ENCODE measurements at places on chromosomes 12 and 14.

GRCh38 chr14:102097441-102098135 lies 10.7 kb upstream of the HSP90AA1 start:
- DNase-seq: no peak

DNA sequence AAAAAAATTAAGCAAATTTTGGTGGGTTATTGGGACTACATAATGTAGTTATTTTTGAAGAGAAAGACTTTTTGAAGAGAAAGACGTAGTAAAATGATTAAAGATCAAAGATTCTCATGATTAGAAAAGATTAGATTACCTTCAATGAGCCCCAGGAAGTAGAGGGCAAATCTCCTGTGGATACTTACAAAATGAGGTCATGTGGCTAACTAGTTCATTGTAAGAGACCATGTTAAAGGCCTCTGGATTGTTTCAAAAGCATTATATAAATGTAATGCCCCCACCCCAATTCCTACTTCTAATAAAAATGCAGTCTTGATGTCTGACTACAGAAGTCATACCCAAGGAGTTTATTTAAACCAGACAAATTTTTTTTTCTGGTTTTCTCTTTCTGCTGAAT lies 93.3 kb downstream of the ERGIC2 start:
- no peak for DNase-seq

DNA sequence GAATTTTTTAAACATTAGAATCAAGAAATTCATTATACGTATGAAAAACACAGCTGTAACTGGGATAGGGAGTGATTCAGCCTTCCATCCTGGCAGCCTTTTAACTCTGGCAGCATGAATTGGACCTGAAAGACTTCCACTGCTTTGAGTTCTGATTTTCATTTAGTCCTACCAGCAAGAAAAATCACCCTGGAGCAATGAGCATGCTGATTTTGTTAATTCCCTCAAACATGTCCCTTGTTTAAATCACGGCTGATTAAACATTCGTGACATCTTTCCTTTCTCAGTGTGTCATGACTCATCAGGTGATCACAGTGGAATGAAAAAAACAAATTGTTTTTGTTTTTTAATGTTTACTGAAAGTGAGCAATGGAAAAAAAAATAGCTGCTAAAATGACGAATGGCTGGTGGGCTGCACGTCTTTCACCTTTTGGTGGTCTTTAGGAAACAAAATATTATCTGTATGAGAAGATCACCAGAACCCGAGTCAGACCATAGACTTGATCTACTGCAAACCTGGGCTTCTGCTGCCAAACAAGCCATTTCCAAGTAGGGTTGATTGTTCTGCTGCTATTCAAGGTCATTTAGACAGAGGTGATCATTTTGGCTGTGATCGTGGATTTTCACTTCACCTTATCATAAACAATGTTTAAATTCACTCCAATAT lies 67.0 kb upstream of the CAND1 start:
- DNase-seq: no peak

GRCh38 chr12:64701283-64701682 lies 57.9 kb downstream of the GNS start:
- no peak for DNase-seq

DNA sequence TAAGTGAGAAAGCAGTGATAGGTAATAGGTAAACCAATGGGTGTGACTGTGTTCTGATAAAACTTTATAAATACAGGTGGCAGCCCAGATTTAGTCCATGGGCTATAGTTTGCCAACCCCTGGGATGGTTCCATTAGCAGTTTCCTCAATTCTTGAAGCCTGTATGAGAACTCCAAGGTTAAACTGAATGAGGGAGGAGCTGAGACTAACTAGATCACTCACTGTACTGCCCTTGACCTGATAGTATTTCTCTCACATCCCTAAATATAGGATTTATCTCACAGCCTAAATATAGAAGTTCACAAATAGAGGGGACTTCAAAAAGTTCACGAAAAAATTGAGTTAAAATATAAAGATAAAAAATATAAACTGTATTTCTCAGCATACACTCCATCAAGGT lies 439.6 kb upstream of the CCDC196 start:
- no peak for DNase-seq

- no peak for DNase-seq
Measured at GRCh38 chr14:51207621-51208020, 32.4 kb upstream of the TMX1 start.

DNA sequence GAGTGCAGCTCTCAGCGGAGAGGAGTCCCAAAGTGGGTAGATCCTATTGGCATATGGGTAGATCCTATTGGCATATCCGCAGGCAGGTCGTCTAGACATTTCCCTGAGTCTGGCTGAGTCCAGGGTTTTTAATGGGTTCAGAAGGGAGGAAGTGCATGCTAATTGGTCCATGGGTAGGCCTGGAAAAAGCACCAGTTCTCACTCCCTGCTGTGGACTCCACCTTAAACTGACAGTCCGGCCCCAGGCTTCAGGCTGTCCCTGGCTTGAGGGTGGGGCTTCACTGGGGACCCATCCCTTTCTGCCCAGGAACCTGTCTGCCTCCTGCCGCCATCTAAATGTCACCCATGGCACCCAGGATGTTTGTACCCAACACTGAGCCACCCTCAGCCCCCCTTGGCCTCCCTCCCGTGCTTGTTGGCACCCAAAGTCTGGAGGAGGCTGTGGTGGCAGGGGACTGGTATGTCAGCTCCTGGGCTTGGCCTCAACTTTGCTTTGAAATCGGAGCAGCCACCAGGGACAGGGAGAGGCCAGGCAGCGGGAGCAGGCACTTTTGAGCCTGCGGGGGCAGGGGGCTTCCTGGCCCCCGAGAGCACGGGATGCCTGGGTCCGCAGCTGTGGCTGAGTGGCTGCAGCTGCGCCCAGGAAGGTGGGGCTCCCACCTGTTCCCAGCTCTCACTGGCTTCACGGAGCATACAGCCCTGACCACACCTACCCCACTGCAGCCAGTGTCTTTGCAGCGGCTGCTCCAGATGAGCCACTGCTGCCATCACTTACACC lies 29.6 kb upstream of the YAF2 start:
- no peak for DNase-seq

GRCh38 chr12:2813214-2814185 lies 1.0 kb downstream of the ITFG2 start:
- peak; percentile 27 for DNase-seq

DNA sequence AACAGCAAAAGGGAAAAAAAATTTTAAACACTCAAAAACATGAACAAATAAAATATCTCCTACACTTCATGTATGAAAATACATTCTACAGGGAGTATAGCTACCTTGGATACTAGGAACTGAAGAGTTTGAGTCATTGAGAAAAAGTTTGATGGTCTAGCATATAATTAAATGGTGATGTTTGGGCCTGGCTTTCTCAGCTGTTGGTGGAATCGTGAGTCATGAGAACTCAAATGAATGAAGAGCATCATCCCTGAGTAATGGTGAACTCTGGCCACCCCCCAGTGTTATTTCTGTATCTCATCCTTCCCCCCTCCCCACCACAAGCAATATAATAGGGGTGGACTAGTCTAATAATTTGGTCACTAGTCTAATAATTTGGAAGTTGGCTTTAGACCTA lies 6.7 kb upstream of the SLC6A15 start:
- no peak for DNase-seq

DNA sequence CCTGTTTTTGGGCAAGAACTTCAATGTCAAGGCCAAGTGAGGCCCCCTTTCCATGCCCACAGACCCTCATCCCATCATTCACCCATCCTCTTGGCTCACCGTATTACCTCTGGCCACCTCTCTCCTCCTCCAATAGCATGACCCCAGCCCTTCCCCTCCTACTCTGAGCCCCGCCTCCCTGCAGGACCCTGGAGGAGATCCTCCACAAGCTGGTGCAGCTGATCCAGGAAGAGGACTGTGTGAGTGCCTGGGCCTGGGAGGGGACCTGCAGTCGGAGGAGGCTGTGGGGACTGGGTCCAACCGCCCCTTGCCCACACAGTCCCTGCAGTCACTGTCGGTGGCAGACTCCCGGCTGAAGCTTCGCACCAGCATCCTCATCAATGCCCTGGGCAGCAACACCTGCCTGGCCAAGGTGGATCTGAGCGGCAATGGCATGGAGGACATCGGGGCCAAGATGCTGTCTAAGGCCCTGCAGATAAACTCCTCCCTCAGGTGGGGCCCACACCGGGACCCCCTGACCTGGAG lies 7.2 kb downstream of the CARMIL3 start:
- no peak for DNase-seq

- no peak for DNase-seq
Measured at GRCh38 chr14:54877703-54878021, 25.0 kb downstream of the GCH1 start.

DNA sequence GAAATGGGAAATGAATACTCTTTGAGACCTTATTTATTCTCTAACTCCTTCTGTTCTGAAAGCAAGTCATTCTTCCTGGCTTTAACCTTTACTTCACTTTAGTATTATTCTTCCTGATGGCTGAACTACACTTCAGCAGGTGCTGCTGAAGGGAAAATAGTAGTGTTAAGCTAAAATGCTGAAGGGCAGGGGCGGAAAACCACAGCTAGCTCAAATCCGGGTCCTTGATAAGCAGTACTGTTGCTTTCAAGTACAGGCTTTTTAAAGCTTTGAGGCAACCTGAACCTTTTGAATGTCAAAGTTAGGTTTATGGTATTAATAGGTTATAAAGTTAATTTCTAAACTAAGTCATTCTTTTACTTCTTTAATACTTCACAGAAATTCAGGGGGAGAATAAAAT lies 10.7 kb downstream of the CCDC196 start:
- no peak for DNase-seq

DNA sequence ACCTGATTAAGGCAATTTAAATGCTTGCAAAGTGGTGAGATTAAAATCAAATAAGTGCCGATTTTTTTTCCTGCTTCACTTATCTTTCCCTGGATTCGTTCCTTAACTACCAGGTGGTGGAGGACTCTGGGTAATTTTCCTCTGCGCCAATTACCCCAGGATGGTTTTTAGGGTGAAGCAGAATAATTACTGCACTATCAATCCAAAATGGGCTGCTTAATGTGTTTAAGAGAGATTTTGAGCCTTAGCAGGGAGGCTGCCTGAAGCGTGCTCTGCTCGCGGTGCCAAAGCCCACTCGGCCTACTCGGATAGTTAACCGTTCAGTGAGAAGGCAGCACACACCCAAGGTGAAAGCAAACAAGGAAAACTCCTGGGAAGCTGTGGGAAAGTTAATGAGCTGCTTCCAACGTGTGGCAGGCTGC lies 274.9 kb upstream of the LMO3 start:
- no peak for DNase-seq

DNA sequence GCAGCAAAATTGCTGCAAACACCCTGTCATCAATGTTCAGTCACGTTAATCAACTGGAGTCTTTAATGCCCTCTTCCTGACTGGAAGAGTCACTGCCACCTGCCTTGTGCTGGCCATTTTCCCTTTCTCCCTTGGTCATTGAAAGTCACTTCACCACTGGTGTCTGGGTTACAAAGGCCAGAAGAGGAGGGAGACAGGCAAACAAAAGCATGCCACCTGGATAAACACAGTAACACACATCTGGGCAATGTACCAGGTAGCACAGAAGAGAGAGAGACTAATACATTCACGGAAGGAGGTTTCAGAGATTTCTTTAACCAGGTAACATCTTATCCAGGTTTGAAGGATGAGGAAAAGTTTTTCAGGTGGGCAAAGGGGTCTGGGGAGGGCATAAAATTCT lies 32.7 kb downstream of the GPHB5 start:
- no peak for DNase-seq

DNA sequence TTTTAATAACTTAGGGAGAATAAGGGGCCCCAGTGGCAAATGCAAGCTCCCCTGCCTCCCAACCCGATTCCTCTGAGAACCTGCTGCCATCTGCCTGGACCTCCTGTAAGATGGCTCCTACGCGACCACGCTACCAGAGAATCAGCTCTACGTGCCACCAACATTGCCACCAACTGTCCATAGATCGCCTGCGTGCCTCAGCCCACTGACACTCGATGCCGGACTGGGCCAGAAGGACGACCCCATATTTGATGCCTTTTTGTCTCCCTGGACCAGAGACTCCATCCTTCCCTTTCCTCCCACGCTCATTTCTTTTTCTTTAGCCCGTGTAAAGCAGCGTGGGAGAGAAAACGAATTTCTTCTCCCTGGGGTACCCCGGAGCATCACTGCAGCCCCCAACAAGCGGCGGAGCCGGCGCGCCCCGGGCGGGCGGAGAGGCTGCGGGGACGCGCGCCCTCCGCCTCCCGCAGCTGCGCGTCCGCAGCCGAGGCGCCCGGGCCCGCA lies 565 bp upstream of the KLHL42 start:
- DNase-seq: peak; percentile 9

Data from activated T-cell treated with anti-CD3 and anti-CD28 coated beads for 1 hour (primary cell).